ENCODE measurements at places on chromosomes 4 and X.

GRCh38 chrX:73877687-73878086, 314.7 kb downstream of the CHIC1 start:
- DNase-seq, result no peak

DNA sequence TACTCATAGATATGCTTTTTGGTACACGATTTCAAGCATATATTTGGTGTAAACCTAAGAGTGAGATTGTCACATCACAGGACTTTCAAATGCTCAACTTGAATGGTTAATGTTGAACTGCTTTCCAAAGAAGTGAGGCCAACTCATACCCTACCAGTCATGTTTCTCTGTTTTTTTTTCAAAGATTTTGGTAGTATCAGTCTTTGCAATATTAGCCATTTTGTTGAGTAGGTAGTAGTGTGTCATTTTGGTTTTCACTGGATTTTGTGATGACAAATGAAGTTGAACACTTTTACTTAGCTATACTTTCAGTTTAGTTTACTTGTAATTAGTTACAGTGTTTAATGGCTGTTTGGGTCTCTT, 12.5 kb upstream of the HS3ST1 start:
- DNase-seq, result no peak

GRCh38 chr4:42519803-42520417, 122.6 kb downstream of the SHISA3 start:
- peak; percentile 87 for DNase-seq

- no peak for DNase-seq
Observed at GRCh38 chr4:37830640-37831039, 4.2 kb downstream of the PGM2 start.

DNA sequence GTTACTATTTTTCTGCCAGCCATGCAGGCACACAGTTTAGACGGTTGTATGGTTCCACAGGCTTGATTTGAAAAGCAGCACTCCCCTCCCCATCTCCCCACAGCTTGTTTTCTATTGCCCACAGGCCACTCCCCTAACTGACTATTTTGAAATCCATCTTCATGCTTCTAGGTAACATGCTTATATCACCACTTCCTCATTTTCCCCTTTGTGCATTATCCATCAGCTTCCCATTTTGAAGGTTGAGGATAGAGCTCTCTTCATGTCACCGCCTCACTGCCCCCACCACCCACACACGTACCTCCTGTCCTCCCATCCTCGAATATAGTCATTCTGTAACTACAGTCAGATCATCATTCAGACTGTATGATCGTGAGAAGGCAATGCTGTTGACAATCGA, 224.7 kb downstream of the MID1 start:
- DNase-seq, result no peak

GRCh38 chr4:31234901-31235300, 514.7 kb downstream of the PCDH7 start:
- no peak for DNase-seq

GRCh38 chr4:42531341-42532030, 125.4 kb downstream of the ATP8A1 start:
- no peak for DNase-seq

DNA sequence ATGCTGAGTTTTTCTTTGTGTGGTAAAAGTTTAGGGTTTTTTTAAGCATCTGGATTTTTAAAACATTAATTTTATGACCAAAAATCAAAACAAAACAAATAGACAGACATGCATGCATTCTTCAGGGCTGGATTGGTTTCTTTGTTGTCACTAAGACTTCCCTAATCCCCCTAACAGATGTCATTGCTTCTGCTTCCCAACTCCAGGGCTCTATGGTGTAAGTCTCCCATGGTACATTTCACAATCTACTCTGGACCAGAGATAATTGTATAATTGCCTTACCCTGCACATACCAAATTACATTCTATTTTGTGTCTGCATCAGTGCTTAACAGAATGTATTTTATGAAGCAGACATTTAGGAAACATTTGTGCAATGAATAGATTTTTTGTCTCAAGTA, 529.1 kb upstream of the SMIM31 start:
- no peak for DNase-seq

DNA sequence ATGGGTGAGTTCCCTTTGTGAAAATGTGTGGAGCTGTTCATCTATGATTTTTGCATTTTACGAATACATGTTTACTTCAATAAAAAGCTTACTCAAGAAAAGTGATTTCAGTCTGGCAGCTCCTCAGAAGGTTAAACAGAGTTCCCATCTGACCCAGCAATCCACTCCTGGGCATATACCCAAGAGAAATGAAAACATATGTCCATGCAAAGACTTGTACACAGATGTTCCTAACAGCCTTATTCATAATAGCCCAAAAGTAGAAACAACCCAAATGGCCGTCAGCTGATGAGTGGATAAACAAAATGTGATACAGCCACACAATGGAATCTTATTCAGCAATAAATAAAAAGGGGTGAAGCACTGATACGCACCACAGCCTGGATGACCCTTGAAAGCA, 20.8 kb downstream of the CLCN4 start:
- no peak for DNase-seq

DNA sequence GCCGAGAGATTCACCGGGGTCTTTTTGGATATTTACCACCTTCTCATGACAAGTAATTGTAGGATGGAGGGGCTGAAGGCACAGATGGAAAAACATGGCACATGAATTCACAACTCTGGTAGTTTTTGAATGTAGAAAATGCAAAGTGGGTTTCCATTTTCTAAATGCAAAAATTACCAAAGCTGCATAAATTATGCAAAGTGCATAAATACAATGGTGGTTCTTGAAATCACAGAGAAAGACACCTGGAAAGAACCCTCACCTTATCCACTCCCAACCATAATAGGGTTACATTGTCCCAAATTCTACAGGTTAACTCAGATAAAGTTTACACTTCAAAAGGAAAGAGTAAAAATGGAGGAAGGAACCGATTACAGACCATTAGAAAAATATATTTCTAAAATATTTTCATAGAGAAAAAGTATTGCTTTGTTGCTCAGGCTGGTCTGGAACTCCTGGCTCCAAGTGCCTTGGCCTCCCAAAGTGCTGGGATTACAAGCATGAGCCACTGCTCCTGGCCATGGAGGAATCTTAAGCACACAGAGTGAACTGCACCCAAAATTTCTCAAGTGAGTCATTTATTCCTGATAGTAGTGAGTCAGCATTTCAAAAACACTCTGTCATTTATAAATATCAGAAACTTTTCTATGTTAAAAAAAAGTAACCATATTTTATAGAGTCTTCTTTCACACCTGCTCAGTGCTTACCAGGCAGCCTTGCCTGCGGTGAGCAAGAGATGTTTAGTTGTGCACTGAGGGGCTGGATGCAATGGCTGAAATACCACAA, 101.4 kb downstream of the FIP1L1 start:
- no peak for DNase-seq

GRCh38 chrX:25968920-25969319, 169.2 kb upstream of the MAGEB18 start:
- DNase-seq, result peak; percentile 46

Data from activated CD4-positive, alpha-beta T cell treated with anti-CD3 and anti-CD28 coated beads, Interleukin-2, amount 10 ng/mL, durations not matched to agents 24 days and 14 days (primary cell).